ENCODE measurements at places on chromosomes 2 and 18.

DNA sequence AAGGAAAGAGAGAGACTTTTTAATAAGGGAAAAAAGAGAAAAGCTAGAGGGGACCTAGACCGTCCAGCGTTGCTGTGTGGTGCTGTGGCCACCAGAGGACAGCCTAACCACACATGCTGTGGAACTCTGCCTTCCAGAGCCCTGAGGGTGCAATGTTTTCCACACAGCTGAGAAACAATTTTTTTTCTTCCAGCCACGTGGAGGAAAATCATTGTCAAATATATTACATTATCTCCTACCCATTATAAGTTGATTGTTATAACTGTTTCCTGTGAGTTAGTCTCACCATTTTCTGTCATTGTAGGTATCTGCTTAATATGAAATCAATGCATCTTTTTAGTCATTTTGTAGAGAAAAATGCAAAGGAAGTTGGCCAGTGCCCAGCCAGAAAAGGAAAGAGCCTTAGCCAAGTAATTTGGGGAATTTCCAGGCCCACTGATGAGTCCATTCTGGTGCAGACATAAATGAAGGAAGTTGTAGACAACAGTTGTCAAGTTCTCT is 5.9 kb upstream of the MRPL19 start:
- peak; percentile 24 for DNase-seq

GRCh38 chr2:159944874-159945273 is 117.5 kb downstream of the PLA2R1 start:
- DNase-seq, result no peak

GRCh38 chr2:31561823-31562222 is 18.9 kb downstream of the SRD5A2 start:
- DNase-seq, result no peak

GRCh38 chr18:13309748-13310670 is 91.4 kb downstream of the LDLRAD4 start:
- no peak for DNase-seq

DNA sequence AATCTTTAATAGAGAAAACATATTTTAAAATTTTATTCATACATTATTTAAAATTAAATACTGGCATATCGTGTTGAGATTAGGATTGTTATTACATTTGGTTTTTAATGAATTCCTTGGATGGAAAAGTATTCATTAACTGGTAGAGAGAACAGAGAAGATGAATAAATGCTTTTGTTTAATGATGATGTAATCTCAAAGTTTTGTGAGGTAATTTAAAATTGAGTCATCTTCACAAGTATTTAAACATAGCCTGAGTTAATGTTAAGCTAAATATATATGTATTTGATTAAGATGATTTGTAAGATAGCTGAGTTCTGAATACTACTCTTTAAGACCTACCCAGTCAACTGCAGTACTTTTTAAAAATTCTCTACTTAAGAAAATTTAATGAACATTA is 713.4 kb upstream of the VRK2 start:
- DNase-seq, result no peak

DNA sequence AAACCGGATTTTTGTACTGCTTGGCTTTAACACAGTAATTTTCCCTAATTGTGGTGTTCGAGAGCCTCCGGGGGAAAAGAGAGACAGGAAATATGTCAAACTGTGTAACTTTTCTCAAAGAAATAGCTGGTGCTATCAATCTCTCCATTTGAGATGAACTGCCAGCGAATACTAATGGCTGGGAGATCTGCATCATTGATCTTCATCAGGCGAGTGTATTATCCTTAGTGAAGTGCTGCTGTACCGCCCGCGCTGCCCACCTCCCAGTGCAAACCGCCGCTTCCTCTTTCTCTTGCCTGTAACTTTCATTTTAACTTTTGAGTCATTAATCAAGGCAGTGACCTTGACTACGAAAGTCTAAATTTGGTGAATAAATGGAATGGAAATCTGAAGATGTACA is 246.1 kb upstream of the ST6GAL2 start:
- no peak for DNase-seq

DNA sequence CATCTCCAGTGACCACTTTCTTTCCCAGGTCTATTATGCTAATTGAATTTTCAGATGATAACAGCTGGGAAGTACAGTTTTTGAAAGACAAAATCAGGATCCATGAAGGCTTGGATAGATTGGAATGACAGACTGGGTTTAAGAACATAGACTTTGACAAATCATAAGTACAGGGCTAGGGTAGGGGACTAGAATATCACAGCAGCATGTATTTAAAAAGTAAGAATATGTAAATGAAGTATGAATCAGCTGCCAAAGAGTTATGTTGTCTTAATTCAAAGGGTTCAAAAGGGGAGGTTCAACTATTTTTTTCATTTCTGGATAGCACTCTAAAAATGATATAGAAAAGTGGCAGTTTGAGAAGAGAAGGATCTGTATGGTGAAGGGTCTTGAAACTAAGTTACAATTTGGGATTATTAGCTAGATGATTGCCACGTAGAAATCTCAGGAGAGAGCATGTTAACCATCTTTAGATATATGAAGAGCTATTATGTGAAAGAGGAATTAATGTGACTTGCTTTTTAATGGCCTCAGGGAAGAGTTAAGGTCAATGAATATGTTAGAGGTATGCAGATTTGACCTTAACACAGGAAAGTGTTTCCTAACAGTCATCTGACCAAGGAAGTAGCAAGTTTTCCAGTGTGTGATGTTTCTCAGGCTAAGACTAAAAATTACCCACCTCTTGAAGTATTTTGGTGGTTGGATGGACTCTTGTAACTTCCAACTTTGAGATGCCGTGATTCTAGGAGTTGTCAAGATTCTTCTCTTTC is 81.7 kb downstream of the TMEM185B start:
- no peak for DNase-seq

DNA sequence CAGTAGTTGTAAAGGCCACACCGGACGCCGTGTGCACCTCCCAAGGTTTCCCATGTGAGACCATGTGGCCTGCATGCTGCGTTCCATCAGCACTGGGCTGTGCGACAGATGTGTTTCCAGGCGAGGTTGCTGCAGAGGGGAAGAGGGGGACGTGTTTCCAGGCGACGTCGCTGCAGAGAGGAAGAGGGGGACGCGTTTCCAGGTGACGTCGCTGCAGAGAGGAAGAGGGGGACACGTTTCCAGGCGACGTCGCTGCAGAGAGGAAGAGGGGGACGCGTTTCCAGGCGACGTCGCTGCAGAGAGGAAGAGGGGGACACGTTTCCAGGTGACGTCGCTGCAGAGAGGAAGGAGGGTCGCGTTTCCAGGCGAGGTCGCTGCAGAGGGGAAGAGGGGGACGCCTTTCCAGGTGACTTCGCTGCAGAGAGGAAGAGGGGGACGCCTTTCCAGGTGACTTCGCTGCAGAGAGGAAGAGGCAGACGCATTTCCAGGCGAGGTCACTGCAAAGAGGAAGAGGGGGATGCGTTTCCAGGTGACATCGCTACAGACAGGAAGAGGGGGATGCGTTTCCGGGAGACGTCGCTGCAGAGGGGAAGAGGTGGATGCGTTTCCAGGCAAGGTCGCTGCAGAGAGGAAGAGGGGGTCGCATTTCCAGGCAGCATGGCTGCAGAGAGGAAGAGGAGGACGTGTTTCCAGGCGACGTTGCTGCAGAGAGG is 24.5 kb downstream of the NFATC1 start:
- DNase-seq, result no peak
